ENCODE measurements at places on chromosomes 2 and 18.

DNA sequence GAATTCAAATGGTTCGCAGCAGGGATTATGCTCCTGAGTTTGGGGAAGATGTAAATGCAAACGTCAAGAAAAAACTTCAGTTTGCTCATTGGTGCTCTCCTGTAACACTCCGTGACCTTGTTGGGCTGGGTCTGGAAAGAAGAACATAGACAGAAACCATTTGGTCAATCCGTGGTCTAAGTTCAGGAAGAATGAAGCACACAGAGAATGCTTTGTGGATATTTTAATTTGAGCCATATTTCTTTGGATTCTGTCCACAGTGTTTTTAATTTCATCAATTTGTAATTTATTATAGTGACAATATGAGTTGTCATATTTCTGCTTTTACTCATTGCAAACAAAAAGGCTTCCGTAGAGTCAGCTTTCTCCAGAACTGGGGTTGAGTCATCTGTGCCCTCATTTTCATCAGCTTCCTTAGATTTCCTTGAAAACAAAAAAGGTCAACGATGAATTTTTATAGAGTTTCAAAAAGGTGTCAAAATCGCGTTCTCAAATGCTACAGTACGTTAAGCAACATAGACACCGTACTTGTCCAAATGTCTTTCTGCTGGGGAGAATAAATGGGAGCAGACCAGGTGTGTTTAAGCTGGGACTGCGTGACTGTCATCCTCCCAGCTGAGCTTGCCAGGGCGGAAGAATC lies 606.4 kb downstream of the RNF144A start:
- no peak for DNase-seq

DNA sequence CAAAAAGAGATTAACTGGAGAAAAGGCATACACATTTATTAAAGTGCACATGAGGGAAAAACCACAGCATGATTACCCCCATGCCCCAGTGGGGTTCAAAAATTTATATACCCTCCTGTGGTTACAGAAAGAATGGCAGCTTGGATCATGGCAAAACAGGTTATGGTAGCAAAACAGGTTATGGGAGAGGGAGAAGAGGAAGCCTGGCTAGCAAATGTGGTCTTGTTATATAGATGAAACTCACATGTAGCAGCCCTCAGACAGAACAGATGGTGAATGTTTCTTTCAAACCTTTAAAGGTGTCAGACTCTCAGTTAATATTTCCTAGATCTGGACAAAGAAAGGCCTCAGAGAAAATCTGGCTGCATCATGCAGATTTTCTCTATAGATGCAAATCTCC lies 178.2 kb upstream of the ZC3H15 start:
- DNase-seq: no peak

DNA sequence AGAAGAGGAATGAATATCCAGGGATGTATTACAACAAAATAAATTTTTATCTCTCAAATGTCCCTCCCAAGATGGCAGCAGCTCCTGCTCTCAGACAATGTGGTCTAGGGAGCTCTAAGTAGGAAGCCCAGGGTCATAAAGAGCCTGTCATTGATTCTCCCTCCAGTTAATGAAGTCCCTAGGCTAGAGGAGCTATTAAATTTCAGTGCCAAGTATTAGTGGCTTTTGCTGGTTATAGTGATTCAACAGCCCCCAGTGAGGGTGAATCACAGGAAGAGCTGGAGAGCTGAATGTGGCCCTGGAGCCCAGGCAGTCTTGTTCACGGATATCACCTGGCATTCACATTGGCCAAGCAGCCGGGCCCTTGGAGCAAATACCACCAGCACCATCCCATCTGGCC lies 109.8 kb upstream of the YPEL5 start:
- no peak for DNase-seq

- no peak for DNase-seq
Observed at GRCh38 chr2:190340369-190340768, 3.0 kb upstream of the INPP1 start.

- no peak for DNase-seq
Observed at GRCh38 chr18:54426085-54426665, 68.5 kb downstream of the C18orf54 start.

GRCh38 chr2:111671426-111672150 lies 212.4 kb downstream of the ANAPC1 start:
- no peak for DNase-seq

GRCh38 chr2:159164457-159164911 lies 122.0 kb downstream of the WDSUB1 start:
- DNase-seq: no peak

DNA sequence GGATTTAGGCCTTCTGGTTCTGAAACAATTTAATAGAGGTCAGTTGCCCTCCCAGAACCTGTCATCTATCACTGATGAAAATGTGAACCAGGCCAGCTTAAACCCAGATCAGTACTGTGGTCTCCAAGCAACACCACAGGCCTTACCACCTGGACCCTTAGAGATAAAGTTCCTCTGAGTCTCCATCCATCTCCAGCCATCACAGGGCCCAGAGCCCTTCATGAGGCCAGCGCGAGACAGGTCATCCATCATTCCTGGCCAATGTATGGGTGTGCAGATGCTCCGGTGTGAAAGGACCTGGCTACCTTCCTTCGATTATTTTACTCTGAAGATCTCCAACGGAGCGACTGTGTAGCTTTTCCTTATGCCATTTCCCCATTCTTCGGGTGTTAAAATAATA lies 322.7 kb upstream of the SOX11 start:
- no peak for DNase-seq

DNA sequence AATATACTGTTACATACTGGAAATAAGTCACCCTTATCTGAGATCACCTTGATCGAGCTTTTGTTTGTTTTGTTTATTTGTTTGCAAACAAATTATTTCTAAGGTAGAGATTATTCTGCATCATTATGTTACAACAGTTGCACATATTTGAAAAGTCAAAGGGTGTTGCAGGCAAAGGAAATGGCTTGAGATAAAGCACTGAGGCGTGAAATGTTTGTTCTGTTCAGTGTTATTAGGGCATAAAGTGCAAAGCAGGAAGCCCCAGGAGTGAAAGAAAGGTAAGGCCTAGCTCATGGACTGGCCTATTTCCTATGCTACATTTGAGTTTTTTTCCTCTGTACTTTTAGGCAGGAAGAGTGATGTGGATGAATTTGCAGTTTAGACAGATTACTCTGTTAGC lies 1815.6 kb upstream of the LRRTM1 start:
- no peak for DNase-seq

DNA sequence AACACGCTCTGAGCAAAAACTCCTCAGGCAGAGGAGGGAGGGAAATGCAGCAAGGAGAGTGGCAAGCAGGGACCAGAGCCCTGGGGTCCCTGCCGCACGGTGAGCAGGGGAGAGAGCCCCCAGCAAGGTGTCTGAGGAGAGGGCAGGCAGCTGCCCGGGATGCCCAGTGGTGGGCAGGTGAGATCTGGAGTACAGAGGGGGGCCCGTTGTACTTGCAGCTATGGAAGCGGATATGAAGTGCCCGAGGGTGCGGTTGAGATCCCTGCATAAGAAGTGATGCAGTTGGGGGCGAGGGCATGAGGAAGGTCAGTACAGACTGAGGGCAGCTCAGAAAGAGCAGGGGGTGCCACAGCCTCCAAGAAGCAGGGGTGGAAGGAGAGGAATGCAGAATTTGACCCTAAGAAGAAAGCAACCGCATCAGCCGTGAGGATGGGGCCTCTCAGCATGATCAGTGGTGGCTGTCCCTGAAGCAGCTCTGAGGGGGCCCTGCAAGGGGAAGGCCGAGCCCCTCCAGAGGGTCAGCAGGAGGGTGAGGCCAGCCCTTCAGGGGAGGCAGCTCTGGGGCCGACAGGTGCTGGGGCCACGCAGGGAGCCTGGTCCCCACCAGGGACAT lies 29.4 kb downstream of the MTERF4 start:
- no peak for DNase-seq

GRCh38 chr2:221817052-221817451 lies 244.9 kb upstream of the EPHA4 start:
- DNase-seq: no peak

DNA sequence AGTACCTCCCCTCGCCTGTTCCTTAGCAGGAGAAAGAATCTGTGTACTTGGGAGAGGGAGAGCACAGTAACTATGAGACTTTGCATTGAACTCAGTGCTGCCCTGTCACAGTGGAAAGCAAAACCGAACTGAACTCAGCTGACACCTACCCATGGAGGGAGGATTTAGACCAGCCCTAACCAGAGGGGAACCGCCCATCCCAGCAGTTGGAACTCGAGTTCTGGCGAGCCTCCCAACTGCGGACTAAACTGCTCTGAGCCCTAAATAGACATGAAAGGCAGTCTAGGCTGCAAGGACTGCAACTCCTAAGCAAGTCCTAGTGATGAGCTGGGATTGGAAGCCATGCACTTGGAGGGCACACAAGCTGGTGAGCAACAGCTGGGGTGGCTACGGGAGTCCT lies 110.4 kb downstream of the GRB14 start:
- no peak for DNase-seq

DNA sequence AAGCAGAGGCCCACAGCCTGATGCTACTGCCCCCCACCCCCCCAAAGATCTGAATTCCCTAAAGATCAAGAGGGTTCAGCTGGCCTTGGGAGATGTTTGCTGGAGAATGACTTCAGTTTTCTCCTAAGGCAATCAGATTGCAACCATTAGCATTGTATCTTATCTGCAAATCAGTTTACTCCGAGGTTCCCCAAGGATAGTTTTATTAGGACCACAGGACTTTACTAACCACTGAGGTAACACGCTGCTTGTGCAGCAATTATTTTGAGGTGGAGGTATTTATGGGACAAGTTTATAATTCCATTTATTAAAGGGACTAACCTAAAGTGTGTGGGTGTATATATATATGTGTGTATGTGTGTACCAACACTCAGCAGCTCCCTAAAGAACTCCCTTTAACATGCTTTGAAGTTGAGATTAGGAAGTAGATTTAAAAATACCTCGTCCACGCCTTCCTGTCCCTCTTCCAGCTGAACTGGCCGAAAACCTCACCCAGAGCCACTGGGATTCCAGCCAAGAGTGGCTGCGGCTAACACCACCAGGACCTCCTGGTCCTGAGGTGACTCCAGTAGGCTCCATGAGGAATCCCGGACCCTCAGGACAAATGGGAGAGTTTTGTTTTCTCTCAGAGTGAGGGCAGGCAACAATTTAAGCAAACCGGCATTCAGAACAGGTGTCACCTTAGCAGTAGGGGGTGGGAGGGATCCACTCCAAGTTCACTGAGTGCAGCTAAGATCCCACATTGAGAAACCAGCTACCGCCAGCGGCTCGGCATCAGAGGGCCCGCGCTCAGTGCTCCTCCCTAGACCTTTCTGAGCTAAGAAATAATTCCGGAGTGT lies 3.0 kb upstream of the DLX1 start:
- DNase-seq: no peak

DNA sequence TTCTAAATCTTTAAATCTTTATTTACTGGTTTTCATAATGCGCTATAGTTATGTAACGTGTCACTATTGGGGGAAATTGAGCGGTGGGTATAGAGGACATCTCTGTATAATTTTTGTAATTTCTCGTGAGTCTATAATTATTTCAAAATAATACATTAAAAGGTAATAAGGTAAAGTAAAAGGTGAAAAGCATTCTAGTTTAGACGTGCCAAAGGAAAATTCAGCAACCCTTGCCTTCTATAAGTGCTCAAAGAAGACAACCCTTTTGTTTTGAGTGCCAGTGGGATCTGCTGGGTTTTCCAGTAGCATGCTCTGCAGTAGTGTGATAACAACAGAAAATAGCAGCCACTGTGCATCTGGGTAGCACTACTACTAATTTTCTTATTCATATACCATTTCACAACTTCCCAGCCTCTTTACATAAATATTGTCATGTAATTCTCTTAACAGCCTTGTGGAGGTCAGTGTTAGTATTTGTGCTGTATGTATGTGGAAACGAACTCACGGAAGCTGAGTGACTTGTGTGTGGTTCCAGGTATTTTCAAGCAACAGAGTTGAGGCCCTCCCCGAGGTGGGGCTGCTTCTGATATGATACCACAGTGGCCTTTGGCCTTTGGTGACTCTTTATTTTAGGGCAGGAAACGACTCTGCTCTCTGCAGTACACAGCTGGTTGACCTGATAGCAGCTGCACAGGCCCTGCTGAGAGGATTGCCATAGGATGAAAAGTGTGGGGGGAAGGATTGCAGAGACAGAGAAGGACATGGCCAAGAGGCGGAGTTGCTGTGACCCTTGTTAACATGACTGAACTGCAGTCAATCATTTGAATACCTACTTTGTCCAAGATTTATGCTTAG lies 104.5 kb downstream of the TDRD15 start:
- no peak for DNase-seq

- DNase-seq: no peak
Observed at GRCh38 chr2:203594541-203594940, 59.4 kb upstream of the RAPH1 start.
